ENCODE measurements at places on chromosomes 13 and 19. TPM values are rescaled to one million over a fixed set of nuclear protein-coding genes. Genes with fewer than 3 reads are reported as not detected.
A peak's percentile ranks its signal among the peaks of the same experiment; 100 is the strongest.

DNA sequence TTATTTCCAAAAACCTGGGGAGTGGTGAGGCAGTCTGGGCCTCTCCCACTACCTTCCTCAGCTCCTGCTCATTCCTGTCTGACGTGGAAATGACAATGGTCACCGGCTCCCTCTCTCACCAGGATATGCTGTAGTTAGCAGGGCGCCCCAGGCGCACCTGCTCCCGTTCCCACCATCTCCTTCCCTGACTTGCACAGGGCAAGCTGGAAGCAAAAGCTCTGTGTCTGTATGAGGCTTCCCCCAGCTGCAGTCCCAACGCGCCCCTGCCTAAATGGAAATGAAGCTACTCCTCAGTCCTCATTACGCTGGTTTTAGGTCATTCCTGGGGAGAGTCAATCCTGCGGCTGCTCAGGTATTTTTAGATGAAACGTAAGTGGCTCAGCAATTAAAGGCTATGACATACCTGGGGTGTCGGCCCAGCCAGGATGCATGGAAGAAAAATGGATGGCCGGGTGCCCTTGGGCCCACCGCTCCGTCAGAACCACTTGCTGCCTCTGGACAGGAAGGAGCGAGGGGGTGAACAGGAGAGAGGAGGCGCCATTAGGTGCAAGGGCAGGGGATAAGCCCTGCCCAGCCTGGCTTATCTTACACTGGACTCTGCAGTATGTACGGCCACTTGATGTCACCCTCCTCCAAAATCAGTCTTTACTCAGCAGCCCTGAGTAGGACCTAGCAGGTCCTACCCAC is 32.4 kb downstream of the DHRS12 start:
- no peak for DNase-seq
- H3K4me1 ChIP-seq, result no peaks in the 10 kb centered on the region
- peak overlapping the region; percentile 30 for H3K27ac ChIP-seq
- H3K36me3 ChIP-seq, result peaks cover 4% of the 10 kb centered on the region
- no peak overlapping the region for H3K4me3 ChIP-seq

GRCh38 chr13:66958611-66959010 is 271.5 kb downstream of the PCDH9 start:
- H3K4me3 ChIP-seq, result no peak overlapping the region
- no peaks in the 10 kb centered on the region for H3K27me3 ChIP-seq
- H3K4me1 ChIP-seq, result no peaks in the 10 kb centered on the region
- no peak overlapping the region for H3K27ac ChIP-seq

DNA sequence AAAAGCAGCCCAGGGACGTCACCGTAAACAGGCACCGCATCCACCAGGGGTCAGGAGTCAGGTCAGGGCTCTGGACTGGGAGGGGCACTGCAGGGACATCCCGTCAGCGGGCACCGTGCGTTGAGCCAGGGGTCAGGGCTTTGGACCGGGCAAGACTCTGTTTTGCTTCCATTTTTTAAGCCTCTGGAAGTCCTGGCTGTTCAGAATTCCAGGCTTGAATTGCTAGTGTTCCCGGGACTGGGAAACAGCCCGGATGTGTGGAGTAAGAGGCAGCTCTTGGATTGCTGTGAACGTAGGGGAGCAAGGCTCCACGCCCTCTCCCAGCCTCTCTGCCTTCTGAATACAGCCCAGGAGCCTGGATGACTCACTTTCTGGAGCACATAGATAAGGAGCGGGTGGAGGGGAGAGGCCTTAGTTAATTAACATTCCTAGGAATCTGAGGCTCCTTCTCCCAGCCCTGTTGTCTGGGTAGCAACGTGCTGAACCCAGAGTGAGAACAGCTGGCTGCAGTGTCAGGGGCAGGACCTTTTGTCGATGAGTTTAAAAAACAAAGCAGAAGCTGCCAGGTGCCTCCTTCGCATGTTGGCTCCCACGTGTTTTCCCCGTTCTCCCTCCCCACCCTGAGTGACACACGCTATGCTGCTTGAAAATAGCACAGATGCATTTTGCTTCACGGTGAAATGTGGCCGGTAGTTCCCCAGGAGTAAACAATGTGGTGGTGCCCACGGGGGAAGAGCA is 21.9 kb downstream of the ATP11A start:
- DNase-seq, result no peak
- H3K4me3 ChIP-seq, result no peak overlapping the region
- H3K4me1 ChIP-seq, result peaks cover 3% of the 10 kb centered on the region
- H3K27me3 ChIP-seq, result peaks cover 3% of the 10 kb centered on the region

PSG11 gene
- not detected for polyA plus RNA-seq

DNA sequence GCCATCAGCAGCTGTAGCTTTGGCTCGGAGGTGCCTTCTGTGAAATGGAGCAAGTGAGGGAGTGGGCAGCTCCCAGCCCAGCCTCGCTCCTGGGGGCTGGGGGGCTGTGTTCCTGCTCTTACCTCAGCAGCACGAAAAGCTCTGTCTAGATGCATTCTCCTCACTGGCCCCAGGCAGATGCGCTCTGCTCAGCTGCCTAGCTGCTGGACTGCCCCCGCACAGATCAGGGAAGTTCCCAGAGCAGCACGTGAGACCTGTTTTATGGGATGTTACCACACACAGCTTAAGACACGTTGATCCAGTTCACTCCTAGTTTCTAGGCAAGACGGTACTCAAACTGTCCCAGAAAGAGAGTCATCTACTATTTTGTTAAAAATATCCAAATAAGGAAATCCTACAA is 13.6 kb downstream of the LCP1 start:
- peaks cover 97% of the 10 kb centered on the region for H3K4me1 ChIP-seq
- peak overlapping the region; percentile 92 for H3K4me3 ChIP-seq
- DNase-seq, result no peak
- no peaks in the 10 kb centered on the region for H3K36me3 ChIP-seq

SNAPC2 gene
- polyA plus RNA-seq, result 15.6 TPM

DNA sequence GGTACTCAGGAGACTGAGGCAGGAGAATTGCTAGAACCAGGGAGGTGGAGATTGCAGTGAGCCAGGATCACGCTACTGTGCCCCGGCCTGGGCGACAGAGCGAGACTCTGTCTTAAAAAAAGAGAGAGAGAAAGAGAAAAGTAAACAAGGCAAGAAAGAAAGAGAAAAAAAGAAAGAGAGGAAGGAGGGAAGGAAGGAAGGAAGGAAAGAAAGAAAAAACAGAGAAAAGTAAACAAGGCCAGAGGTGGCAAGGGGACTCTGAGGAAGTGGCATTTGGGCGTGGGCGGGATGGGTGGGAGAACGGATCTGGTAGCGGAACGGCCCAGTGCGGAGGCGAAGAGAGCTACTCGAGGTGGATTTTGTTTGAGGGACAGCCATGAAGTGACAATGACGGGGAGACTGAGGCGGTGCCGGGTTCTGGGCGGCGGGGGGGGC is 7.5 kb upstream of the ARRDC2 start:
- H3K4me1 ChIP-seq, result peaks cover 26% of the 10 kb centered on the region
- no peak for DNase-seq
- peaks cover 8% of the 10 kb centered on the region for H3K27me3 ChIP-seq

TMEM86B gene
- not detected for polyA plus RNA-seq

DUS3L gene
- 33.4 TPM for polyA plus RNA-seq

DNA sequence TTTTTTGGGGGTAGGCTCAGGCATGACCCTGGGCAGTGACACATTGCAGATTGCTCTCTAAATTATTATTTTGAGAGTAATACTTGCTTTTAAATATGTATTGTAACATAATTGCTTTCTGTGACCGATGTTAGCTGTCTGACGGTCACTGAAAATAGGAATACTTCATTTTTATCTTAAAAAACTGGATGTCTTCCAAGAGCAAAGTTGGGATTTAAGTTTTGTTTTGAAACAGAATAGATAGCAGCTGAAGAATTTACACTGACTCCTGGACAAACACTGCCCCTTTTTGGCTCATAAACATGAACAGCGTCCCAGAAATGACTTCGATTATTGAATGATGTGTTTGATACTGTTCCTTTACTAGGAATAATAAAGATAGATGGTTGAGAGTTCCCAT is 535.9 kb downstream of the GPC5 start:
- H3K27ac ChIP-seq, result no peak overlapping the region
- no peaks in the 10 kb centered on the region for H3K36me3 ChIP-seq
- H3K4me1 ChIP-seq, result no peaks in the 10 kb centered on the region
- no peak for DNase-seq
- no peak overlapping the region for H3K4me3 ChIP-seq

DNA sequence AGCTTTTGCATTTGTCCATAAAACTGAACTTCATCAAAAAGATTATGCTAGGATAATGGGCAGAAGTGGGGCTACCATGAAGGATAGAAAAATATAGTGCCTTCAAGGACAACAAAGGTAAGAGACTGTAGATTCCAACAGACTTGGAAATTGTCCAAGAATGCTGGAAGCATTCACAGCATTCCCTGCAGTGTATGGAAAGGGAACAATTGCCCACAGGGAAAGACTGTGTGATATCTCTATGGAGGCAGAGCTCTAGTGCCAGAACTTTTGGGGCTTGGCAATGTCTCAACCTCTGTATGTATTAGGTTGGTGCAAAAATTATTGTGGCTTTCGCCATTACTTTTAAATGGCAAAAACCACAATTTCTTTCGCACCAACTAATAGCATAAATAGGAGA is 1598.8 kb upstream of the MIR17HG start:
- no peak for DNase-seq
- H3K4me3 ChIP-seq, result no peak overlapping the region
- no peaks in the 10 kb centered on the region for H3K4me1 ChIP-seq
- H3K36me3 ChIP-seq, result no peaks in the 10 kb centered on the region
- H3K27me3 ChIP-seq, result no peaks in the 10 kb centered on the region

CERS1 gene
- not detected for polyA plus RNA-seq

CELF5 gene
- polyA plus RNA-seq, result not detected

- peaks cover 2% of the 10 kb centered on the region for H3K27me3 ChIP-seq
- no peak for DNase-seq
- peaks cover 5% of the 10 kb centered on the region for H3K4me1 ChIP-seq
- H3K27ac ChIP-seq, result no peak overlapping the region
- no peaks in the 10 kb centered on the region for H3K36me3 ChIP-seq
Measured at GRCh38 chr19:5809053-5809452, 4.2 kb downstream of the NRTN start.

TMEM59L gene
- not detected for polyA plus RNA-seq

DNA sequence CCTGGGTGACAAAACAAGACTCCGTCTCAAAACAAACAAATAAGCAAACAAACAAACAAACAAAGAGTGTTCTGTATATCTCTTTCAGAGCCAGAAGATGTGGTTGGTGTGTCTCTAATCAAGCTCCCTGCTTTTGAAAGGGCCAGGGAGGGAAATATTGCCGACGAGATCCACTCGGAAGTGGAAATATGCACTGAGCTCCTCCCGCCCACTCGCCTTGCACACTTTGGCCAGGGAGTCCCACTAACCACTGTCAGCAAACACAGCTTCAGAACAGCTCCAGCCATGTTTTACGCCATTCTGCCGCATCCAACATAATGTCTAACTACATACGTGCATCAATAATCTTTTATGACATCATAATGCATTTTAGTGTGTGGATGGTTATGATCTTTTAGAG is 155.5 kb upstream of the VSTM2B start:
- no peak overlapping the region for H3K4me3 ChIP-seq
- H3K27ac ChIP-seq, result no peak overlapping the region
- H3K4me1 ChIP-seq, result no peaks in the 10 kb centered on the region
- H3K36me3 ChIP-seq, result no peaks in the 10 kb centered on the region

TEX26 gene
- not detected for polyA plus RNA-seq

- DNase-seq, result no peak
- peaks cover 5% of the 10 kb centered on the region for H3K27me3 ChIP-seq
- H3K27ac ChIP-seq, result no peak overlapping the region
- H3K4me3 ChIP-seq, result no peak overlapping the region
Measured at GRCh38 chr19:41646589-41647204, 19.8 kb upstream of the CEACAM4 start.

DNA sequence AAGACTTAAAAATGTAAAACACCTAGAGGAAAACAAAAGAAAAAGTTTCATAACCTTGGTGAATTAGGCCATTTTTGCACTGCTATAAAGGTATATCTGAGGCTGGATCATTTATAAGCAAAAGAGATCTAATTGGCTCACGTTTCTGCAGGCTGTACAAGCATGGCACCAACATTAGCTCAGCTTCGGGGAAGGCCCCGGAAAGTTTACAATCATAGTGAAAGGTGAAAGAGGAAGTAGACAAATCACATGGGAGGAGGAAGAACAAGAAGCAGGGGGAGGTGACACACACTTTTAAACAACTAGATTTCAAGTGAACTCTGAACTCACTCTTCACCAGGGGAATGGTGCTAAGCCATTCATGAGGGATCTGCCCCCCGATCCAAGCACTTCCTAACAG is 1358.5 kb upstream of the PCDH9 start:
- no peaks in the 10 kb centered on the region for H3K4me1 ChIP-seq
- DNase-seq, result no peak
- no peak overlapping the region for H3K4me3 ChIP-seq
- H3K27ac ChIP-seq, result no peak overlapping the region
- no peaks in the 10 kb centered on the region for H3K36me3 ChIP-seq
- no peaks in the 10 kb centered on the region for H3K27me3 ChIP-seq

GRCh38 chr13:46606970-46607369 is 54.0 kb downstream of the LRCH1 start:
- peaks cover 57% of the 10 kb centered on the region for H3K4me1 ChIP-seq
- no peaks in the 10 kb centered on the region for H3K27me3 ChIP-seq
- H3K36me3 ChIP-seq, result no peaks in the 10 kb centered on the region
- peak overlapping the region; percentile 44 for H3K27ac ChIP-seq

C13orf42 gene
- not detected for polyA plus RNA-seq

GRCh38 chr13:59229401-59229800 is 934.3 kb downstream of the DIAPH3 start:
- no peaks in the 10 kb centered on the region for H3K36me3 ChIP-seq
- no peak for DNase-seq
- no peak overlapping the region for H3K4me3 ChIP-seq

GRCh38 chr19:44367024-44367423 is 10.5 kb upstream of the ZNF112 start:
- H3K4me3 ChIP-seq, result no peak overlapping the region
- no peaks in the 10 kb centered on the region for H3K36me3 ChIP-seq
- no peaks in the 10 kb centered on the region for H3K4me1 ChIP-seq
- DNase-seq, result no peak
- no peaks in the 10 kb centered on the region for H3K27me3 ChIP-seq

GRCh38 chr13:101307181-101307701 is 109.1 kb downstream of the NALCN start:
- no peak overlapping the region for H3K27ac ChIP-seq
- no peaks in the 10 kb centered on the region for H3K27me3 ChIP-seq
- no peak overlapping the region for H3K4me3 ChIP-seq
- no peak for DNase-seq

FDX2 gene
- 16.6 TPM for polyA plus RNA-seq

DNA sequence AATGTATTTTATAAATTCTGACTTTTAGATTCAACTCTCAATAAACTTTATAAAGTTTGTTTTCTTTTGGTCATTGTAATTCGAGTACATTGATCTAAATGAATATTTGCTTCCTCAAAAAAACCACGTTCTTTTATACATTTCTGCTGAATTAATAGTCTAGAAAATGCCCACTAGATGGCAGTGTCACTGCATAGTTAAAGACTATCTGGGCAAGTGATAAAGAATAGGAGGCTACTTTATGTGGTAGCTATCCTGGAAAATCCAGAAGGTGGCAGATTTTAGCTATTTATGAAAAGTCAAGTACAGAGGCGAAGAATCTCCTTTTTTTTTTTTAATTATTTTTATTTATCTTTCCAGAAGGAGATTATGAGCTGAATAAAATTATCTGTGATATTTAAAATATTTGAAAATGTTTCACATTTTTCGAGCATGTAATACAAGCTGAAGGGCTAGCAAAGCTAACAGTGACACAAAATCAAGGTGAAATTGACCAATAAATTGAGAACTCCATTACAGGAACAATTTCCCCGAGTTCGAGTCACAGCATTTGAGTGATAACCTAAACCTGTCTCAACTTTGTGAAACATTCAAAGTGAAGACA is 221.8 kb downstream of the OLFM4 start:
- no peak for DNase-seq
- H3K36me3 ChIP-seq, result no peaks in the 10 kb centered on the region
- H3K27ac ChIP-seq, result no peak overlapping the region
- no peaks in the 10 kb centered on the region for H3K4me1 ChIP-seq

KLK1 gene
- not detected for polyA plus RNA-seq
